ENCODE measurements at places on chromosomes 2 and 18.

DNA sequence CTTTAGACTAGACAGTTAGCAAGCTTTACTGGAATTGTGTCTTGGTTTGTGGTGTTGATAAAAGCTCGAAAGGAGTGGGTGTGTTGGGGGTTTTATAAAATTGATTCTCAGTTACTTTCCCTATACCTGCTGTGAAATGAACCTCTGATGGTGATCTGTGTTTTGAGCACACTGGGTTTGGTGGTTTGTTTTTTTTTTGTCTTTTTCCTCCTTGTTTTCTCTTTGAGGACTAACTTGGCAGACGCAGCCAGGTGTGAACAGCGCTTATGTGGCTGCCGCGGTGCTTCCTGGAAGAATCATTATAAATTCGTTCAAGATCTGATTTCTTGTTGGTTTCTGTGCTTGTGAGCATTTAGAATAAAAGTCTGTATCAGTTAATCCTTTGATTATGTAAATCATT lies 28.5 kb downstream of the GRHL1 start:
- DNase-seq = no peak

- DNase-seq = no peak
These were observed 113.3 kb upstream of the FOSL2 start for GRCh38 chr2:28279371-28279770.

DNA sequence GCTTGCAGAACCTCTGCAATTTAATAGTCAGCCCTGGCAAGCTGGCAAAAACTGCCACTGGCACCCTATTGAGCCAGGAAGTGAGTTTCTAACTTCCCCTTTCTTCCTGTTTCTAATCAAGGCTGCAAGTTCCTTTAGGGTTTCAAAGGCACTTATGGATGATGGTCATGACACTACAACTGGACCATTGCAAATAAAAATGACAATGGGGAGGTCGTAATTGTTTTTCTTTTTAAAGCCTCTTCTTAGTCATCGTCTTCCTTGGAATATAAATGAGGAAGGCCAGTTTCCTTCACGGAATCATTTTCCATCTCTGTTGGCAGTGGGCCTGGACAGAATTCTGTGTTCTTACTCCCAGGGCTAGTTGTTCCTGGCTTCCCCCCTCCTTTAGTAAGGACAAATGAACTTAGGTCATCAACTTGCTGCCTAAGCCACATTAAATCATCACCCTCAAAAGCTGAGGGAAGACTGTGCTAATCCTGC lies 35.8 kb downstream of the SH3RF3 start:
- no peak for DNase-seq

DNA sequence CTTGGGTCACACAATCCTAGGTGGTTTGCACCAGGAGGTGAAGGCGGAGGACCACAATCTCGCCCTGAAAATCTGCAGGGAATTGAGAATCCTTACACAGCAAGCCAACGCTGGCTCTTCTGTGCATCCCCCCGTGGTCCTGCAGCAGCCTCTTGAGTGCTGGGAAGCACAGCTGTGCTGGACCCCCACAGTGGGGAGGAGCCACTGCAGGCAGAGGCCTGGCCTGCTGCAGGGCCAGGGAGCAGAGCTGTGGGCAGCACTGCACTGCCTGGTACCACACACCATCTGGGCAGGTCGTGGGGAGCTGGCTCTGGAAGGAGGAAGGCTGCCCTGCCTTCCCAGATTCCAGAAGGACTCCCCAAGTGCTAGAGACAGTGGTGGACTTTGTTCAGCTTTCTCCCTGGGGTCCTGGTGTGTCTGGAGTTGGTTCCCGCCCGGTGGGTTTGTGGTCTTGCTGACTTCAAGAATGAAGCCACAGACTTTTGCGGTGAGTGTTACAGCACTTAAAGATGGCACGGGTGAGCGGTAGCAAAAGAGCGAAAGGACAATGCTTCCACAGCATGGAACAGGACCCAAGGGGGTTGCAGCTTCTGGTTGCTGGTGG lies 106.3 kb downstream of the FAM168B start:
- DNase-seq = no peak

GRCh38 chr2:195820373-195820772 lies 163.3 kb downstream of the SLC39A10 start:
- DNase-seq = no peak

GRCh38 chr2:127705391-127706065 lies 4.2 kb downstream of the SFT2D3 start:
- DNase-seq = no peak

DNA sequence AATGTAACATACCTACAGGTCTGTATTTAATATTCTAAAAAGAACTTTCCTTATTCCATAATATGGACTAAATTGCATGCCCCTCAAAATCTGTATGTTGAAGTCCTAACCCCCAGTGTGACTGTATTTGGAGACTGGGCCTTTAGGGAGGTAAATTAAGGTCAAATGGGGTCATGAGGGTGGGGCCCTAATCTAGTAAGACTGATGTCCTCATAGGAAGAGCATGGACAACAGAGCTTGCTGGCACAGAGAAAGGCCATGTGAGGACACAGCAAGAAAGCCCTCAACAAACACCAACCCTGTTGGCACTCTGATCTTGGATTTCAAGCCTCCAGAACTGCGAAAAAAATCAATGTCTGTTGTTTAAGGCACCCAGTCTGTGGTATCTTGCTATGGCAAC lies 18.6 kb downstream of the SF3B1 start:
- DNase-seq = no peak

DNA sequence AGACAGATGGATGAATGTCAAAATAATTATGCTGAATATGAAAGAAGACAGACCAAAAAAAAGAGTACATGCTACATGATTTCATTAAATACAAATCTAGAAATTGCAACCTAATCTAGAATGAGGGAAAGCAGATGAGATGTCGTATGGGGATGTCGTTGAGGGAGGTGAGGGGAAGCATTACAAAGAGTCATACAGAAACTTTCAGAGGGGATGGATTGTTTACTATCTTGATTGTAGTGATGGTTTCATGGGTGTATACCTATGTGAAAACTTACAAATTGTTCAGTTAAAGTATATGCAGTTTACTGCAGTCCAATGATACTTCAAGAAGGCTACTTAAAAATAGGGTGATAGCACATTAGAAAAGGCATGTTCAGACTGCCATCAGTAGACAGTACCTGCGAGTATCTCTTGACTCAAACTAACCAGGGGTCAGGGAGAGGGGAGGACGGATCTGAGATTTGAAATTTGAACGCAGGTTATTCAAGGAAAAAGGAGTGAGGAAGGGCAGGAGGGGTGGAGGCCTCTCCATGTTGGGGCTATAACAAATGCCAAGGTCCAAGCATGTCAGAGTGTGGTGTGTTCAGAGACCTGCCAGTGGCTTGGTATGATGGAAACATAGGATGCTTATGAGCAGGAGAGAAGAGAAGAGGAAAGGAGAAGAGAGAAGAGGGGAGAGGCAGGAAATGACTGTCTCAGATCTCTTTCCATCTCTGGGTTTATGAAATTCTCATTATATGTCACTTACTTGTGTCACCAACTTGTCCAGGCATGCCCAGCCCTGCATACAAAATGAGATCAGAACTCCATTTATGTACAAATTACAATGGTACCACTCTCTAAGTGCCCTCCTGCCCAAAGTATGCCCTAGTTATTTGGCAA lies 257.3 kb upstream of the CXCR4 start:
- no peak for DNase-seq

- no peak for DNase-seq
These were observed 17.9 kb upstream of the ARHGAP25 start for GRCh38 chr2:68716604-68717304.

DNA sequence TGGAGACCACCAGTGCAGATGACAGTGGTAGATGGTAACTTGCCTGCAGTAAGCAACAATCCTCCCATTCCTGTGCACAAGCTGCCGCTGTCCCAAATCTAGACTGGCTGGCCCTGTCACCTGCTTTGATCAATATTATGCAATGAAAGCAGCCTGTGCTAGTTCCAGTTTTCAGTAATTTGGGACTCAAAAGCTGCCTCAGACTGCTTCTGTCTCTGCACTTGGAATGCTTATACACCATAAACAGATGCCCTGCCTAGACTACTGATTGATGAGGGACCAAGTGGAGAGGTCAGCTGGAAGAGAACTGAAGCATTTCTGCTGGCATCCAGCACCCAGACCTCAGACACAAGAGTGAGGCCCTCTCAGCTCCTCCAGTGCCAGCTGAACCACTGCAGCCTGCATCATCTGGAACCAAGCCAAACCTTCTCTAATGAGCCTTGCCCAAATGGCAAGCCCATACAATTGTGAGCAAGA lies 24.9 kb downstream of the CCBE1 start:
- no peak for DNase-seq

DNA sequence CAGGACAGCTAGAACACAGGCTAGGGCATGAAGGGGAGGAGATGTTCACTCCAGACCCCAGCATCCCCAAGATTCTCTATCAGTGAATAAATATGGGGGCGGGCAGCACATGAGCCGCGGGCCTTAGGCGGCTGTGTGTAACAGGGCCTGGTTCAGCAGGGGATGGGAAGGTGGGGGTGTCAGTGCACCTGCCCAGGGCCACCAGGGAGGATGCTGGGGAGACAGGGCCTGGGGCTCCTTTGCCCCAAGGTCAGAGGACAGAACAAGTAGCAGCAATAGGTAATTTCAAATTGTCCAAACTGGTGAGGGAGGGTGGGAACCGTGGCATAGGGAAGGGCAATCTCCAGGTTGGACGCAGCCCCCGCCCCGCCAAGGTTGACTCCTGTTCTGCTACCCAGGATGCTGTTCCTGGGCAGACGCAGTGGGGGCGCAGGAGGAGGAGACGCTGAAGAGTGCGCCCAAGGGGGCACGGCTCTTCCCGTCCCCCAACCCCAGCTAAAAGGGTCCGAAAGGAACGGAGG lies 16.2 kb downstream of the CYP26B1 start:
- no peak for DNase-seq

GRCh38 chr2:160401895-160402294 lies 91.7 kb downstream of the RBMS1 start:
- DNase-seq = no peak

- DNase-seq = no peak
These were observed 16.4 kb upstream of the DLX2 start for GRCh38 chr2:172119089-172119488.

DNA sequence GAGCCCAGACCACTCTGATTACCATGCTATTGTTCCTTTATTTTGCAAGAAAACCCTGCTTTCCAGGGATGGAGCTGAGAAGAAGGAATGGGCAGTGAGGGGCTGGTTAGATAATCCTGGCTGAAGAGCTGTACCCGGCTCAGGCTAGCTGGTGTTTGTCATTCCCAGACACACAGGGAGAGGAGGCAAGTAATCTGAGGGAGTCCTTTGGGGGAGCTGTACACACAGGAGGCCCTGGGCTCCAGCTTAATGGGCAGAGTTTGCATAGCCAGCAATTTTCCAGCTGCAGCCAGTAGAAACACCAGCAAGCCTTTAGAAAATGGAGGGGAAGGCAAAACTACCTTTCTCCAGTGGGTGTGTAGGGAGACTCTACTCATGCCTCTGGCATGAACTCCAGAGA lies 259.3 kb downstream of the SOX11 start:
- DNase-seq = no peak

- DNase-seq = no peak
These were observed 159.7 kb downstream of the MYCN start for GRCh38 chr2:16100006-16100405.

GRCh38 chr2:151637271-151637781 lies 97.0 kb downstream of the NEB start:
- DNase-seq = peak; percentile 80

DNA sequence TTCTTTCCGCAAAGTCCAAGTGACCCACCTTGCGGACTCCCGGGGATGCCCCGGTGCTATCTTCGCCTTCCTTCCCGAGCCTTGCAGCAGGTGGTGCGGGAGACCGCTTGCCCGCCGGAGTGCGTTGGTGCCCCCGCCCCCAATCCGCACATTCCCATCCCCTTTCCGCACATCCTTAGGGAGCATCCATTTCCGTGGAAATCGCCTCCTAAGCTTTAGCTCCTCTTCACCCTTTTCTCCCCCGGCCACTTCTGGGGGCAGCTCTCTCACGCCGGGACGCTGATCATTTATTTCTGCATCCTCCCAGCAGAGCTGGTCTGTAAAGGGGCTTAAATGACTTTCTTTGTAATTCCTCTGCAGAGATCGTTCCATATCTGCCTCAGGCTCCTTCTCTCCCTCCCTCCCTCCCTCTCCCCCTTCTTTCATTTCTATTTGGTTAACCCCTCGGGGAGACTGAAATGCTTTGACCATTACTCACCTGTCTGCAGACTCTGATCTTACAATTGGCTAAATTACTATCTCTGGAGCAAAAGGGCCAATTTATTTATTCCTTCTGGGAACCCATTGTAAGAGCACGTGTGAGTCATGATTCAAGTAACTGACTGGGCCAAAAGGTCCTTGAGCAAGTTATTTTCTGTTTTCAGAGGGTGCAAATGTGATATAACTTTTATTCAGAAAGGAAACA lies 1.3 kb upstream of the LYPD1 start:
- DNase-seq = no peak

DNA sequence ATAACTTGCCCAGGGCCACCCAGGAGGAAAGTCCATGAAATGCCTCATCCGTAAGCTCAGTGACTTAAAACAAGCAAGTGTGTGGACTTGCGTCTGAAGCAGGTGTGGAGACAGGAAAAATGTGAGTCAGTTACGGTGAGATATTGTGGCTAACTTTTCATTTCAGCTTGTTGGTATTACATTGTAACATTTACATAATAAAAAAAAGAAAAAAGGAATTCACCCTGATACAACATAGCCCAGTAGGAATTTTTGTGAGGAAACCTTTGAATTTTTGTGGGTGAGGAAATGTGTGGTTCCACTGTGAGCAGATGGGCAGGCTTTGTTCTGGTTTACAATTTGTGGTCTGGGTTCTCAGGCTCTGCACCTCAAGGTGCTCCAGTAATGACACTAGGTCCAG lies 33.7 kb upstream of the LYPD6B start:
- DNase-seq = no peak

DNA sequence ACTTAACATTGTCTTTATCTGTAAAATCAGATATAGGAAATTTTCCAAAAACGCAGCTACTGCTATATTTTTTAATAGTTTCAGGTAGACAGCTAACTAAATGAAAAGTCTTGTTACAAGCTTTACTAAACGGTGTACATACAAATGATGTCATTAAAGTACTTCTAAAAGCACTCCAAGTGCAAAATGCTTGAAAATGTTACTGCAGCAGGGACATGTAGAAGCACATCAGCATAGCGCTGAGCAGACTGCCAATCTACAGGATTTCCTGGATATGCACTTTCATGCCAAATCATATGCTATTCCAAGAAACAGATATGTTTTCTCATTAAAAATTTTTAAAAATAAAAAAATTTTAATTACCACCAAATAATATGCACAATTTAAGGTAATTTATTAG lies 61.7 kb downstream of the SMAD2 start:
- DNase-seq = no peak

GRCh38 chr2:7891312-7891711 lies 790.5 kb upstream of the ID2 start:
- no peak for DNase-seq

DNA sequence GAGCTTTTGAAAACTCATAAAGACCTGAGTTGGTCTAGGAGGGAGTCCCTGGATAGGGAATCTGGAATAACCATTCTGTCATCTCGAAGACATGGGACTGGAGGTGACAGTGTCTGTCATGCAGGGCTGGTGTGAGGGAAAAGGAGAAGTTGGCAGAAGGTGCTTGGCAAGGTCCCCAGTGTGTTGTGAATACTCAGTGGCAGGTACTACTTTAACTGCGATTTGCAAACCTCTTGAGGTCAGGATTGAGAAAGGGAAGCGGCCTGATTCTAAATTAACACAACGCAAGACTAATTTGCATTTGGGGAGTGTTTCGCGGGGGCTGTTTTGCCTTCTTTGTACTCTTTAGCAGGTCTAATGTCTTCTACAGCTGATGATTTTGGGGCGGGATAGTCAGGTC lies 77.0 kb upstream of the TMEM200C start:
- DNase-seq = no peak

All from CD4-positive, alpha-beta T cell treated with Interleukin-6 at 100 ng/mL for 8 hours (primary cell).